ENCODE measurements at places on chromosomes 1 and 21. TPM values are rescaled to one million over a fixed set of nuclear protein-coding genes. Genes with fewer than 3 reads are reported as not detected.

Gene TAF13
- 23.7 TPM for total RNA-seq

Gene NEK2
- total RNA-seq = 62.3 TPM

Gene LAMC1
- not detected for total RNA-seq

Gene SPRR4
- not detected for total RNA-seq

Gene LCE2C
- total RNA-seq = not detected

Gene FCRLA
- total RNA-seq = not detected

Gene BEND5
- 1.0 TPM for total RNA-seq

Gene MYCL
- total RNA-seq = 0.19 TPM

Gene ANGPTL3
- total RNA-seq = not detected

Gene RORC
- total RNA-seq = 1.4 TPM

Gene SMPDL3B
- total RNA-seq = 0.72 TPM

Gene DEGS1
- 9.2 TPM for total RNA-seq

Gene C1orf50
- total RNA-seq = 4.1 TPM

Gene C1orf87
- not detected for total RNA-seq

Gene SLAMF9
- not detected for total RNA-seq

Gene TTLL10
- not detected for total RNA-seq

Gene PRDM16
- total RNA-seq = 0.20 TPM
